Cerebellar cortex (tissue), 1 donor: ENCODE measurements at places on chromosomes 3 and 15.

DNA sequence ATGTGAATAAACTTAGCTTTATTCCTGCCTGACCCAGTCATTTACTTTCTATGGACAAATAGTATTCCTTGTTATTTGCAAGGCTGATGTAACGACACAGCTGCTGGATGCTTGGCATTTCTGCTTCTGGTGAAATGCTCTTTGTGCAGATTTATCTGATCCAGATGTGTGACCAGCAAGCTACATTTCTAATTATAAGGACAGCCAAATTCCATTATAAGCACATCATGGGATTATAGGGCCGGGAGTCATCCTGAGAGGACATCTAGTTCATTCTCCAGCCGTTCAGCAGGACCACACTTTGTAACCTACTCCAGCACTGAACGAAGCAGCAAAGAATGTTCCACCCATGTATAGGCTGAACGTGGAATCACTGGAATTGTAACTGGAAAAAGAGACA, 42.9 kb downstream of the FNDC3B start:
- no peak for DNase-seq

GRCh38 chr3:57331078-57331610, 38.7 kb upstream of the ASB14 start:
- no peak for DNase-seq

- DNase-seq: no peak
Measured at GRCh38 chr3:151477591-151478334, 16.9 kb upstream of the IGSF10 start.

- DNase-seq: no peak
Measured at GRCh38 chr15:62121273-62122015, 43.6 kb downstream of the C2CD4B start.

- no peak for DNase-seq
Measured at GRCh38 chr15:77818484-77819047, 185.9 kb upstream of the LINGO1 start.

GRCh38 chr3:107264888-107265287, 112.4 kb upstream of the CCDC54 start:
- no peak for DNase-seq

DNA sequence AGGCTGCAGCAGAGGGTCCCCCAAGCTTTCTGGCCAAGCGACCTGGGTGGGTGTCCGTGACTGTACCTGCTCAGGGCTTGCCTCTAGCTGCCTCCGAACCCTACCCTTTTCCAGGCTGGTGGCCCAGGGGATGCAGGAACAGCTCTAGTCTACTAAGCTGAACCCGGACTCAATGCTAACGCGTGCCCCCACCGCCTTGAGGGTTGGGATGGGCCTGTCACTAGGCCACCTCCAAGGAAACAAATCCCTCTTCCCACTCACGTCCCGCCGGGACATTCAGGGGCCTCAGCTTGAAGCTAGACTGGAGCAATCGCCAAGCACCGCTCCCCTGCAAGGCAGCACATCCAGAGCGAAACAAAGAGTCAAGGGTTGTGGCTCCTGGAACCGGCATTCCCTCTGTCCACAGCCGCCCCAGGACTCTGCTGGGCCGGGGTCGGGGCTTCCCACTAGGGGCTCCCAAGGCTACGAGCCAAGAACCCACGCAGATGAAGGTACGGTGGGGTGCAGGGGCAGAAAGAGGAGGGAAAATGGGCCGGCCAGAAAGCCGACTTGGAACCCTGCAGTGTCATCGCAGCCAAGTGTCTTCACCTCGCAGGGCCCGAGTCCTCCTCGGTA, 2.9 kb downstream of the FBXL22 start:
- peak; percentile 60 for DNase-seq

DNA sequence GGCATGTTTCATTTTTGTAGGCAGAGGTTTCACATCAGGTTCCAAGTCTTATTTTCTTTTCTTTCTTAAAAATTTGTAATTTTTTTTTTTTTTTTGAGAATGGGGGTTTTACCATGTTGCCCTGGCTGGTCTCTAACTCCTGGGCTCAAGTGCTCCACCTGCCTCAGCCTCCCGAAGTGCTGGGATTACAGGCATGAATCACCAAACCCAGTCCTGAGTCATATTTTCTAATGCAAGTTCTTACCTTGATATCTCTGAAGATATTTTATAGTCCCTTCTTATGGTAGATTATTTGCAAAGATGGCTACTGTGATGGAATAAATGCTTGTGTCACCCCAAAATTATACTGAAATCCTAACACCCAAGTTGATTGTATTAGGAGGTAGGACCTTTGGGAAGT, 63.8 kb downstream of the SLC9A9 start:
- no peak for DNase-seq

GRCh38 chr3:120839120-120839519, 68.9 kb upstream of the STXBP5L start:
- DNase-seq: no peak

GRCh38 chr15:57388464-57388863, 12.2 kb downstream of the CGNL1 start:
- no peak for DNase-seq

GRCh38 chr3:40387001-40387894, at the start of gene ENTPD3:
TSS of gene ENTPD3 (plus strand) at chr3:40387184. CDS start at chr3:40388058, 874 bp downstream.
- peak; percentile 65 for DNase-seq

GRCh38 chr3:8503461-8503860, 1.8 kb downstream of the LMCD1 start:
- DNase-seq: no peak

DNA sequence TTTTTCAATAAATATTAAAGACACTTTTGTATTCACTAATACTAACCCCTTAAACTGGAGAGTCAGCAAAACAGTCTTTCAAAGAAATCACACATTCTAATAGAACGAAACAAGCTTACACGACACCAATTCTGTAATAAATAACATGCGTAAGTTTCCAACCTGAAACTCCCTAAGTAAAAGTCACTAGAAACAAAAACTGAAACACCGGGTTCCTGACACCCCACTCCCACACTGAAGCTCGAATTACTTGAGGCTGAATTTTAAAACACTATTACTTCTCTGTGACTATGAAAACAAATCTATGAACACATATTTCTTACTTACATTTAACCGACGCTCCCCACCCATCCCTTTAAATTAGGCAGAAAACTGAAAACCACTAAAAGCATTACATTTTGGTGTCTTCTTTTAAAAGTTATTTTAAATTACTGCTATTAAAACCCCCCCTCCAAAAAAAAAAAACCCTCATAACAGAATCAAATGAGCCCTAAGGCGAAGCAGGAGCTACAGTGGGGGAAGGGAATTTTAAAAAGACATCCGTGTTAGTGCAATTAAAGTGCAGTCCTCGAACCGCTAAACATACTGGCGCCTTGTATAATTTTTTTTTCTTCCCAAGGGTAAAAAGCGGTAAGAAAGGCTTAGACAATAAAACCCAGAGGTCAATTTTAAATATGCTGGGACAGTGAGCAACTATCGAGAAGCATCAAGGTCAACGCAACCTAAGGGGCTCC, 878 bp downstream of the SPPL2A start:
- peak; percentile 23 for DNase-seq

GRCh38 chr3:51975852-51976549, 1.1 kb downstream of the ABHD14A start:
- DNase-seq: peak; percentile 93

GRCh38 chr3:170428095-170428494, 9.4 kb downstream of the CLDN11 start:
- no peak for DNase-seq

DNA sequence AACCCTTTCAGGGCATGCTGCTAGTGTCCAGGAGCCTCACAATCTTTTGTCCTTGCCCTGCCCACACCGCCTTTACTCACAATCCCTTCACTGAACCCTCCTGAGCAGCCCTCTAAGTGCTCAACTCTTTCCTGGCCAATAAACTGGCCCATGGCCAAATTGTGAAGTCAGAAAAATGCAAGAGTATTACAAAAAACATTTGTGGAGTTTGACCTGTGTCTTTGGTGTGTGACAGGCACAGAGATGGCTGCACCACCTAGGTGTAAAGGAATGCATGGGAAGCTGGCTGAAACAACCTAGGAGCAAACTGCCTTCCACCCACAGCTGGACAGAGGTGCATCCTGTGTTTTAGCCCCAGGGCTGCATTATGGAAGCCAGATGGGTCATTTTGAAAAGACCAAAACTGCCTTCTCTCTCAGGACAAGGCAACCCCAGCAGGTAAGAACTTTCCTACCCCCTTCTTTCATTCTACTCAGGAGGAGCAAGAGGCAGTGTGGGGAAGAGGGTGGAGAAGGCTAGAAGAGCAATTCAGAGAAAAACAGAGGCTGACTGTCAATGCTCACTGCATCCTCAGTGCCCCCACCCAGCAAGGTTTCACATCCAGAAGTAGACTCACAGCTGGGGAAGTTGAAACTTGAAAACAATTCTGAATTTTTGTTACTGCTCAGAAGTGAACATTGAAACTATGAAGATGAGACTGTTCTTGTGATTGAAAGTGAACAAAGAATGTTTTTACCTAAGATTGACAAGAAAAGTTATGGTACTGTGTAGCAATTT, 78.6 kb downstream of the TRIM42 start:
- DNase-seq: no peak

DNA sequence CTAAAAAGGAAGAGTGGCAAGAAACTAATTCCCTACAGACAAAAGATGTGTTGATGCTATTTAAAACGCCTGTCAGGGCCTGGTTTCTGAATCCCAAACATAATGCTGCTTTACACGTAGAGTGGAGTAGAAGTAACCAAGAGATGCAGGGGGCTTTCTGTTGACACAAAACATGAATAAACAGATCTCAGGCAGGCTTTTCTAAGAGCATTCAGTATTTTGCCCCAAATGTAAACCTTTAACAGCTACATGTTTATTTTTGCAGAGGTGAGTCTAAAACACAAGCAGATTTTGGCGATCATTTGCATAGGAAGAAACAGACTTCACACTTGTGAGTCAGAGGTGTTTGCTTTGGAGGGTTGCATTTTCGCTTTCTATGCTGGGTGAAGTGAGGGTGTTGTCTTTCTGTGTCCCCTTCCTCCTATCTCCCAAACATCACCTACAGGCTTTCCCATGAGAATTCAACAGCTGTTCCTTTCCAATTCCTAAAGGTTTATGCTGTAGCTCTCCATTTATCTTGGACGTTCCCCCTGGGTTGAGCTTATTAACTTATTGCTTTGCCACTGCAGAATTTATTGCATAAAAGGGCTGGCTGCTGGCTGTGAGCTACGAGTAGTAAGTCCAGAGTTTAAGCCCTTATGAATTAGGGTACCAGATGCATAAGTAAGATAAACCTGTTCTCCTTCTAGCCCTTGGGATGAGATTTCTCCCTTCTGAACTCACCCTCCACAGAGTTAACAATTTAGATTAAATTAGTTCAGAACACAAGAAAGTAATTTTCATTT, 156.7 kb downstream of the DIPK2A start:
- DNase-seq: peak; percentile 62

- DNase-seq: peak; percentile 78
Measured at GRCh38 chr3:128794770-128795649, 69.0 kb downstream of the RAB7A start.

GRCh38 chr3:110157221-110157620, 819.9 kb upstream of the DPPA4 start:
- DNase-seq: no peak

DNA sequence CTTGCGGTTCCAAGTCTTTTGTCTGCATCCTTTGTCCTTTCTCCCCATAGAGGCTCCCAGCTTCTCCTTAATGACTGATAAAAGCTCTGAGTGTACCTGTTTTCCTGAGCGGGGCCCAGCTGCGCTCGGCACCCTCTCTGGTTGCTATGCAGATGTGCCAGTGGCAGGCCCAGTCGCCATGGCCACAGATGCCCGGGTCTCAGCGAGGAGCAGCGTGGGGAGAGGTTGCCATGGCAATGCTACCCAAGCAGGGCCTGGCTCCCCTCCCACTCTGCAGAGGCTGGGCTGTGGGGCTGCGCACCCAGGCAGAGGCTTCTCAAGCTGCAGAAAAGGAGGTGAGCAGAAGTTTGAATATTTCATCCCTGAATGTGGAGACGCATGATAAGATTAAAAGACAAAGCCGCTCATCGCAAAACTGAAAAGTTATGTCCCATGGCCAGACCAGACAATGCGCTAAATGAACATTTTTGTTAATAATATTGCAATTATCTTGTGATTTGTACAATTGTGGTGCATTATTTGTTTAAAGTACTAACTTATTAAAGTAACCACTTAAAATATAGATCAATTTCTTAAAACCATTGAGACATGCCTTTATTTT, 66.1 kb downstream of the TPRA1 start:
- DNase-seq: no peak

- no peak for DNase-seq
Measured at GRCh38 chr3:118808723-118809122, 225.9 kb downstream of the IGSF11 start.

- DNase-seq: no peak
Measured at GRCh38 chr3:74617776-74618175, 3.3 kb upstream of the CNTN3 start.

GRCh38 chr3:29639578-29640290, 358.9 kb downstream of the RBMS3 start:
- DNase-seq: no peak

DNA sequence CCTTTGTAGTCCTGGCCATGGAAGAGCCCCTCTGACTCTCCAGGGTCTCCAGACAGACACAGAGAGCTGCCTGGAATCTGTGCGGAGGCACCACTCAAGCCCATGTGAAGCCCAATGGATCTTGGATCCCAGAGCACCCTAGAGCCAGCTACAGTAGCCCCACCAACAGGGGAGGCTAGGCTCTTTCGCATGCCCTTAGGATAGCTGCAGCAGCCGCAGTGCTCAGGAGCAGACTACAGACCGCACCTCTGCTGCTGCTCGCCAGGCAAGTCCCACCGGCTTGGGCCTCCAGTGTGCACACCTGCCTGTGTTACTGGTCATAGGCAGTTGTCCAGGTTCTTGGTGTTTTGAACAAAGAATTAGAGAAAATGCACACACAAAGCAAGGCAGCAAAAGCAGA, 131.6 kb downstream of the SPATA16 start:
- DNase-seq: no peak

GRCh38 chr15:69556344-69556743, 103.7 kb downstream of the RPLP1 start:
- DNase-seq: no peak

DNA sequence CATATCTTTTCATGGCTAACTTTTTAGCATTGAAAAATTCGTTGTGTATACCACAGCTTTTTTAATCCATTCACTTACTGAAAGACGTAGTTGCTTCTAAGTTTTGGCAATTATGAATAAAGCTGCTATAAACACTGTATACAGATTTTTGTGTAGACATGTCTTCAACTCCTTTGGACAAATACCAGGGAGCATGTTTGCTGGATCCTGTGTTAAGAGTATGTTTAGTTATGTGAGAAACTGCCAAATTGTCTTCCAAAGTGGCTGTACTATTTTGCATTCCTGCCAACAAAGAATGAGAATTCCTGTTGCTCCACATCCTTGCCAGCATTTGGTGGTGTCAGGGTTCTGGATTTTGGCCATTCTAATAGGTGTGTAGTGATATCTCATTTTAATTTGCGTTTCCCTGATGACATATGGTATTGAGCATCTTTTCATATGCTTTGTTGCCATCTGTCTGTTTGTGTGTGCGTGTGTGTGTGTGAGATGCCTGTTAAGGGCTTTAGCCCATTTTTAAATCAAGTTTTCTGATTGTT, 87.5 kb downstream of the TNFAIP8L3 start:
- DNase-seq: no peak

GRCh38 chr15:89751748-89752147, 699 bp upstream of the MESP1 start:
- DNase-seq: no peak

- no peak for DNase-seq
Measured at GRCh38 chr3:39524107-39524506, 56.6 kb downstream of the MOBP start.
